Activated CD4-positive, alpha-beta T cell treated with anti-CD3 and anti-CD28 coated beads for 36 hours (primary cell): ENCODE measurements at places on chromosomes 2 and 18. TPM values are rescaled to one million over a fixed set of nuclear protein-coding genes. Genes with fewer than 3 reads are reported as not detected.

GRCh38 chr18:9852266-9853081, 33.3 kb upstream of the TXNDC2 start:
- H3K27ac ChIP-seq, result no peak overlapping the region
- H3K27me3 ChIP-seq, result peaks cover 20% of the 10 kb centered on the region
- no peaks in the 10 kb centered on the region for H3K36me3 ChIP-seq
- no peak for DNase-seq
- no peak overlapping the region for H3K4me3 ChIP-seq

- no peak overlapping the region for H3K27ac ChIP-seq
- H3K36me3 ChIP-seq, result no peaks in the 10 kb centered on the region
- DNase-seq, result no peak
- peaks cover 30% of the 10 kb centered on the region for H3K4me1 ChIP-seq
- no peak overlapping the region for H3K4me3 ChIP-seq
- H3K27me3 ChIP-seq, result no peaks in the 10 kb centered on the region
Measured at GRCh38 chr18:11577271-11578112, 31.9 kb upstream of the SLC35G4 start.

DNA sequence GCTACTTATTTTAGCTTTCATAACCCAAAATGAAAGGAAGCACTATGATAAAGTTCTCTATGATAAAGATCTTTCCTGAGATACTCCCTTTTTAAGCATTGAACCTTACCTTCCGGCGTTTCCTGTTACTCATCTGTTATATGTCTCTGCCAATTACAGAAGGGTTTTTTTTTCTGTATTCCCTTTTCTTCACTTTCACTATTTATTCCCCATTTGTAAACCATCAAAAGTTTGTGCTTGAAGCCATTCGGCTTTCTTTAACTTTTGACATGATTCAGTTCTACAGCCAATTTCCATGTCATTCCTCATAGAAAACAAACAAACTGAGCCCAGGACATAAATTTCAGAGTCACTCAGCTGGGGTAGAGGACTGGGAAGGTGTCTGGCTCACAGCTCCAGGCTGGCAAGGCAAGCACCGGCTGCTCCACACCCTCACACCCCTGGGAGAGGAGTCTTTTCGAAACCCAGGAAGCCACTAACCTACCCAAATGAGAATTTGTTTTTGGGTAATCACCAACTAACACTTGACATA, 429.4 kb upstream of the TRIB2 start:
- H3K27ac ChIP-seq, result no peak overlapping the region
- no peak for DNase-seq
- H3K4me3 ChIP-seq, result no peak overlapping the region
- peaks cover 27% of the 10 kb centered on the region for H3K27me3 ChIP-seq
- peaks cover 29% of the 10 kb centered on the region for H3K4me1 ChIP-seq
- H3K36me3 ChIP-seq, result no peaks in the 10 kb centered on the region

GRCh38 chr2:51866361-51866760, 834.4 kb upstream of the NRXN1 start:
- H3K27me3 ChIP-seq, result no peaks in the 10 kb centered on the region
- DNase-seq, result no peak
- H3K27ac ChIP-seq, result no peak overlapping the region

DNA sequence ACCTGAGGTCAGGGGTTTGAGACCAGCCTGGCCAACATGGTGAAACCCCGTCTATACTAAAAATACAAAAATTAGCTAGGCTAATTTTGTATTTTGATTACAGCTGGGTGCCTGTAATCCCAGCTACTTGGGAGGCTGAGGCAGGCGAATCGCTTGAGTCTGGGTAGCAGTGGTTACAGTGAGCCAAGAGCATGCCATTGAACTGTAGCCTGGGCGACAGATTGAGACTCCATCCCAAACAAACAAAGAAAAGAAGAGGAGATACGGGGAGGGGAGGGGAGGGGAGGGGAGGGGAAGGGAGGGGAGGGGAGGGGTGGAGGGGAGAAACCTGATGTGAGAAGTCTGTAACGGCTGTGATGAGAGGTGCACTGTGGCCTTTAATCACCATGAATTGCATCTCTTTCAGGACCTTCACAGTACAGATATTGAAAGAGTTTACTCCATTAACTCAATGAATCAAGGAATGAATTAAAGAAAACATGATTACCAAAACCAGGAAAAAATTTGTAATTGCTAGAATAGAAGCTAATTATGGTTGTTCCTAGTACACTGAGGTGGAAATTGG, 135.3 kb downstream of the CALCRL start:
- no peak overlapping the region for H3K4me3 ChIP-seq
- no peaks in the 10 kb centered on the region for H3K36me3 ChIP-seq
- DNase-seq, result no peak
- H3K27ac ChIP-seq, result no peak overlapping the region
- no peaks in the 10 kb centered on the region for H3K4me1 ChIP-seq
- no peaks in the 10 kb centered on the region for H3K27me3 ChIP-seq

GRCh38 chr18:65230311-65230710, 520.5 kb upstream of the CDH7 start:
- no peaks in the 10 kb centered on the region for H3K27me3 ChIP-seq
- no peak overlapping the region for H3K4me3 ChIP-seq
- no peak overlapping the region for H3K27ac ChIP-seq
- no peak for DNase-seq
- H3K4me1 ChIP-seq, result no peaks in the 10 kb centered on the region

DNA sequence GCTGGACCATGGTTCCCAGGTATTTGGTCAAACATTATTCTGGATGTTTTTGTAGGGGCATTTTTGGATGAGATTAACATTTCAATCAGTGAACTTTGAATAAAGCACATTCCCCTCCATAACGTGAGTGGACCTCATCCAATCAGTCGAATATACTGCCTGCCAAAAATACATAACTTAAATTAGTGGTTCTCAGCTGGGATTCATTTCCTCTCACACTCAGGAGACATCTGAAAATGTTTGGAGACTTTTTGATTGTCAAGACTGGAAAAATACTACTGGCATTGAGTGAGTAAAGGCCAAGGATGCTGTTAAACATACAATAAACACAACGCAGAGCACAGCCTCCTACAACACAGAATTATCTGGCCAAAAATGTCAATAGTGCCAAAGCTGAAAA, 198.2 kb downstream of the MYO1B start:
- H3K36me3 ChIP-seq, result no peaks in the 10 kb centered on the region
- no peaks in the 10 kb centered on the region for H3K4me1 ChIP-seq
- DNase-seq, result no peak
- no peak overlapping the region for H3K4me3 ChIP-seq

GRCh38 chr2:150036622-150037021, 449.0 kb upstream of the MMADHC start:
- H3K36me3 ChIP-seq, result no peaks in the 10 kb centered on the region
- no peak overlapping the region for H3K27ac ChIP-seq
- H3K4me3 ChIP-seq, result no peak overlapping the region
- no peak for DNase-seq

DNA sequence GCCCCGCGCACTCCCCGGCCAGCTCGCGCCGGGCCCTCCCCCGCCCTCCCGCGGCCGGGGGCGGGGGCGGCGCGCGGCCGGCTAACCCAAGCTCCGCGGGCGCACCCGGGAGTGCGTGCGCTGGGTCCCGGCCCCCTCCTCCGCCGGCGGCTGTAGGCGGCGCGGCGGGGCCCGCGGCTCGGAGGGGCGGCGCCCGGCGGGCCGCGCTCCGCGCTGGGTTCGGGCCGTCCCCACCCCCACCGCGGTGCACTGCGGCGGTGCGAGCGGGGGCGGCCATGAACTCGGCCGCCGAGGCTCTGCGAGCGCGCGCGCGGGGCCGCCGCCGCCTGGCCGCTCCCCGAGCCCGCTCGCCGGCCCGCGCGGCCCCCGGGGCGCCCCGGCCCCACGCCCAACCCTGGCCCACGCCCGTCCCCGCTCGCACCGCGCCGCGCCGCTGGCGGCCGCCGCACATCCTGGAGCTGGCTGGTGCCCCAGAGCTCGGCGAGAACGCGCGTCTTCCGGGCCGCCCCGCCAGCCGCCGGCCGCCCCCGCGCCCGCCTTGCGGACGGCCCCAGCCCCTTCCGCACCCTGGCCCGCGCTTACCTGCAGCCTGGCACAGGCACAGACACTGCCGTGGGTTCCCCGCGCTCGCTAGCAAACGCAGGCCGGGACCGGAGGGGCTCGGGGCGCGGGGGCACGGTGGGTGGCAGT, at the start of gene ZBTB14:
Gene ZBTB14, minus strand, starts transcription at position 496 of the 690 bp plus-strand sequence. CDS start 2,480 bp downstream, outside the sequence.
- H3K4me3 ChIP-seq, result peak within 1 kb of the TSS; percentile 89
- peaks cover 28% of the 10 kb centered on the region for H3K36me3 ChIP-seq
- peak within 1 kb of the TSS; percentile 98 for H3K27ac ChIP-seq
- H3K27me3 ChIP-seq, result no peaks in the 10 kb centered on the region

GRCh38 chr18:46680784-46681695, 24.0 kb upstream of the LOXHD1 start:
- H3K27ac ChIP-seq, result no peak overlapping the region
- H3K4me3 ChIP-seq, result no peak overlapping the region
- H3K4me1 ChIP-seq, result no peaks in the 10 kb centered on the region
- peaks cover 2% of the 10 kb centered on the region for H3K27me3 ChIP-seq
- no peak for DNase-seq

GRCh38 chr18:48576457-48576771, 37.6 kb downstream of the CTIF start:
- peaks cover 4% of the 10 kb centered on the region for H3K4me1 ChIP-seq
- no peak overlapping the region for H3K4me3 ChIP-seq
- H3K36me3 ChIP-seq, result peaks cover 2% of the 10 kb centered on the region
- DNase-seq, result no peak

GRCh38 chr2:187581125-187581896, 27.1 kb upstream of the TFPI start:
- no peak overlapping the region for H3K27ac ChIP-seq
- peak; percentile 25 for DNase-seq
- no peaks in the 10 kb centered on the region for H3K36me3 ChIP-seq
- peaks cover 3% of the 10 kb centered on the region for H3K27me3 ChIP-seq
- H3K4me3 ChIP-seq, result no peak overlapping the region

DNA sequence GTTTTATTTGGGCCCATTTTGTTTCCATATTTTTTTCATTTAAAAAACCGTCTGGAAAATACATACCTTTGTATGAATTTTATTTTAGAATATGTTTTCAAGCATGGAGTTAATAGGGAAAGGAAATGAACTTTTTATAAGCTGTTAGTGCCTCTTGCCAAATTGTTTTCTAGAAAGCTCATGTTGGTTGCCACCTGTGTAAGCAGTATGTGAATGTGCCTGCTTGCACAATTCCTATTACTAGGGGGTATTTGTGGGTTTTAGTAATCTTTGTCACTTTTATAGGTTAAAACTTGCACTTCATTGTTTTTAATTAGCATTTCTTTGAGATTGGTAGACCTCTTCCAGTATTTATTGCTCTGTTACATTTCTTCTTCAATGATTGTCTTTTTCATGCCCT, 107.3 kb downstream of the TANC1 start:
- H3K36me3 ChIP-seq, result no peaks in the 10 kb centered on the region
- H3K27me3 ChIP-seq, result no peaks in the 10 kb centered on the region
- H3K4me1 ChIP-seq, result no peaks in the 10 kb centered on the region
- no peak for DNase-seq
- no peak overlapping the region for H3K4me3 ChIP-seq
- no peak overlapping the region for H3K27ac ChIP-seq

- H3K27ac ChIP-seq, result no peak overlapping the region
- no peaks in the 10 kb centered on the region for H3K36me3 ChIP-seq
- DNase-seq, result no peak
- H3K27me3 ChIP-seq, result no peaks in the 10 kb centered on the region
- no peaks in the 10 kb centered on the region for H3K4me1 ChIP-seq
Measured at GRCh38 chr2:36452260-36452659, 96.7 kb downstream of the CRIM1 start.

- DNase-seq, result peak; percentile 72
- no peaks in the 10 kb centered on the region for H3K36me3 ChIP-seq
- H3K27ac ChIP-seq, result no peak overlapping the region
- peaks cover 73% of the 10 kb centered on the region for H3K27me3 ChIP-seq
Measured at GRCh38 chr2:44952143-44952805, 10.8 kb downstream of the SIX3 start.

- H3K4me3 ChIP-seq, result no peak overlapping the region
- no peak overlapping the region for H3K27ac ChIP-seq
- H3K36me3 ChIP-seq, result no peaks in the 10 kb centered on the region
- DNase-seq, result no peak
- no peaks in the 10 kb centered on the region for H3K4me1 ChIP-seq
Measured at GRCh38 chr2:66125951-66126350, 309.0 kb upstream of the MEIS1 start.

DNA sequence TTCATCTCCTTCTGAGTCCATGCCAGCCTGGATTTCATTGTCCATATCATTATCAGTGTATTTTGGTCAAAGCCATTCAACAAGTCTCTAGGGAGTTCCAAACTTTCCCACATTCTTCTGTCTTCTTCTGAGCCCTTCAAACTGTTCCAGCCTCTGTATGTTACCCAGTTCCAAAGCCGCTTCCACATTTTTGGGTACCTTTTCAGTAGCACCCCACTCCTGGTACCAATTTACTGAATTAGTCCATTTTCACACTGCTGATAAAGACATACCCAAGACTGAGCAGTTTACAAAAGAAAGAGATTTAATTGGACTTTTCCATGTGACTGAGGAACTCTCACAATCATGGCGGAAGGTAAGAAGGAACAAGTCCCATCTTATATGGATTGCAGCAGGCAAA, 47.4 kb downstream of the TANC1 start:
- H3K27me3 ChIP-seq, result peaks cover 4% of the 10 kb centered on the region
- peaks cover 10% of the 10 kb centered on the region for H3K36me3 ChIP-seq
- peaks cover under 1% of the 10 kb centered on the region for H3K4me1 ChIP-seq
- no peak for DNase-seq
- H3K4me3 ChIP-seq, result no peak overlapping the region

- H3K27ac ChIP-seq, result no peak overlapping the region
- H3K4me1 ChIP-seq, result peaks cover 3% of the 10 kb centered on the region
- no peak overlapping the region for H3K4me3 ChIP-seq
Measured at GRCh38 chr2:27756544-27757498, 14.7 kb upstream of the MRPL33 start.

DNA sequence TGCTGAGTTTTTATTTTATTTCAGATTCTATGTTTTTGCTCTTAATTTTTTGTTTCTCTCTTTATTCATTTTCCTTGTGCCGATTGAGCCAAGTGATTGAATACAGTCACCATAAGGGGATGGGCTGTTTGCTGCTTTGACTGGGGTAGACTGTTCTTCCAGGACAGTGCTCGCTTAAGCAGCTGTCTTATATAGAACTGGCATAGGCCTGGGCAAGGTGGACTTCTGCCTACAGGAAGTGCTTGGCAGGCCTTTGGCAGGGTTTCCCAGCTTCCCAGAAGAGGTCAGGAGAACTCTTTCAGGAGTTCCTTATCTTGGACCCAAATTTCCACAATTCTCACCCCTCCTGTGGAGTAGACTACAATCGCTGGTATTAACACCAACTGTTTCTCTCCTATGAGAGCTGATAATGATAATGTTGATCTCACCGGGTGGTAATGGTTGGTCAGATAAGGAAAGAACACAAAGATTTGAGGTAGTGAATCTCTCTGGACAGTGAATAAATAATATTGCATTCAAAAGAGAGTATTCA, 207.5 kb upstream of the ST6GAL2 start:
- H3K27ac ChIP-seq, result no peak overlapping the region
- H3K4me1 ChIP-seq, result no peaks in the 10 kb centered on the region
- no peak overlapping the region for H3K4me3 ChIP-seq
- no peak for DNase-seq
- H3K27me3 ChIP-seq, result no peaks in the 10 kb centered on the region
- no peaks in the 10 kb centered on the region for H3K36me3 ChIP-seq

Gene SPDYA
- 0.93 TPM for total RNA-seq

Gene MYCN
- 0.28 TPM for total RNA-seq

Gene BUB1
- total RNA-seq, result 93.5 TPM

Gene MOGAT1
- total RNA-seq, result not detected

Gene KCNG3
- total RNA-seq, result 0.35 TPM

Gene FEV
- not detected for total RNA-seq

Gene OTX1
- total RNA-seq, result not detected

Gene CYP27A1
- total RNA-seq, result 0.12 TPM

Gene CCDC150
- total RNA-seq, result 11.8 TPM

Gene SULT1C2
- not detected for total RNA-seq

Gene CCDC148
- total RNA-seq, result 0.23 TPM
